ENCODE measurements at places on chromosomes 11 and 22. TPM values are rescaled to one million over a fixed set of nuclear protein-coding genes. Genes with fewer than 3 reads are reported as not detected.

Gene CNIH2
- total RNA-seq = 4.5 TPM

Gene INS
- total RNA-seq = not detected

Gene BACE1
- 6.9 TPM for total RNA-seq

Gene TTC36
- total RNA-seq = not detected

Gene PKNOX2
- not detected for total RNA-seq

Gene OR2AG2
- total RNA-seq = not detected

DNA sequence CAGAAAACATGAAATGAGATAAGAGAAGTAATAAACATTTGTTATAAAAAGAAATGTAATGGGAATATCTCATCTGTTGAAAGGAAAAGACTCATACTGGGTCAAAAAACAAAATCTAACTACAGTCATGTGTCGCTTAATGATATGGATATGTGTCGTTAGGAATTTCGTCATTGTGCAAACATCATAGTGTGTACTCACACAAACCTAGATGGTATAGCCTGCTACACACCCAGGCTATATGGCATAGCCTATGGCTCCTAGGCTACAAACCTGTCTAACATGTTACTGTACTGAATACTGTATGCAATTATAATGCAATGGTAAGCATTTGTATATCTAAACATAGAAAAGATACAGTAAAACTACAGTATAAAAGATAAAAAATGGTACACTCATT, 89.8 kb upstream of the ZC3H12C start:
- H3K4me3 ChIP-seq = no peak overlapping the region
- H3K27me3 ChIP-seq = no peaks in the 10 kb centered on the region
- no peak overlapping the region for H3K27ac ChIP-seq

- no peak overlapping the region for H3K27ac ChIP-seq
- H3K4me3 ChIP-seq = no peak overlapping the region
- H3K4me1 ChIP-seq = no peaks in the 10 kb centered on the region
- H3K27me3 ChIP-seq = no peaks in the 10 kb centered on the region
- no peak for DNase-seq
- no peaks in the 10 kb centered on the region for H3K36me3 ChIP-seq
Observed at GRCh38 chr11:103434073-103434411, 324.8 kb downstream of the DYNC2H1 start.

DNA sequence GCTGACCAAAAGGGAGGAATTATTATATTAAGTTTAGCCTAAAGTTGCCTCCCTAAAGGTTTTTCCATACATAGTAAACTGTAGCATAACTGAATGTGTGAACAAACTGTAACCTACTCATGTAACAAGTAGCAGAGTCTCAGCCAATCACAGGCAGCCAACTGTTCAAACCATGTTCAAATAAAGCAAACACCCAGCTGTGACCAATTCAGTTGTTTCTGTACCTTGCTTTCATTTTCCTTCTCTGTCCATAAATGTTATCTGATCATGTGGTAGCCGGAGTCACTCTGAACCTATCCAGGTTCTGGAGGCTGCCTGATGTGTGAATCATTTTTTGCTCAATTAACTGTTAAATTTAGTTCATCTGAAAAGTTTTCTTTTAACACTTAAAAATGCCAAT, 373.5 kb downstream of the GUCY1A2 start:
- no peak overlapping the region for H3K4me3 ChIP-seq
- no peak for DNase-seq
- H3K4me1 ChIP-seq = no peaks in the 10 kb centered on the region
- no peak overlapping the region for H3K27ac ChIP-seq
- H3K36me3 ChIP-seq = no peaks in the 10 kb centered on the region
- no peaks in the 10 kb centered on the region for H3K27me3 ChIP-seq

GRCh38 chr11:13487661-13488030, 8.2 kb downstream of the PTH start:
- H3K27me3 ChIP-seq = no peaks in the 10 kb centered on the region
- peak; percentile 39 for DNase-seq
- peak overlapping the region; percentile 67 for H3K4me3 ChIP-seq
- H3K27ac ChIP-seq = peak overlapping the region; percentile 29
- peaks cover 7% of the 10 kb centered on the region for H3K4me1 ChIP-seq

Measured in CD4-positive, CD25-positive, alpha-beta regulatory T cell (primary cell).